ENCODE measurements at places on chromosomes 7 and 10. TPM values are rescaled to one million over a fixed set of nuclear protein-coding genes. Genes with fewer than 3 reads are reported as not detected.

NYAP1 gene
- total RNA-seq, result 1.5 TPM

CPED1 gene
- 13.8 TPM for total RNA-seq

FEZF1 gene
- total RNA-seq, result not detected

GRID2IP gene
- total RNA-seq, result 0.28 TPM

ZMIZ1 gene
- total RNA-seq, result 71.0 TPM

CYP2C18 gene
- total RNA-seq, result not detected

- no peak overlapping the region for H3K4me3 ChIP-seq
- no peaks in the 10 kb centered on the region for H3K36me3 ChIP-seq
- DNase-seq, result no peak
- H3K4me1 ChIP-seq, result no peaks in the 10 kb centered on the region
These were observed 131.0 kb upstream of the C1GALT1 start for GRCh38 chr7:7051206-7051877.

- peak; percentile 48 for DNase-seq
- no peak overlapping the region for H3K4me3 ChIP-seq
- H3K4me1 ChIP-seq, result peaks cover 21% of the 10 kb centered on the region
- no peaks in the 10 kb centered on the region for H3K36me3 ChIP-seq
- no peaks in the 10 kb centered on the region for H3K27me3 ChIP-seq
These were observed 4.3 kb downstream of the CDH23 start for GRCh38 chr10:71401056-71401455.

- no peak overlapping the region for H3K4me3 ChIP-seq
- H3K36me3 ChIP-seq, result no peaks in the 10 kb centered on the region
- H3K27ac ChIP-seq, result no peak overlapping the region
- no peak for DNase-seq
- no peaks in the 10 kb centered on the region for H3K27me3 ChIP-seq
- no peaks in the 10 kb centered on the region for H3K4me1 ChIP-seq
These were observed 114.1 kb upstream of the IGFBP3 start for GRCh38 chr7:46035166-46035565.

- no peak overlapping the region for H3K27ac ChIP-seq
- no peaks in the 10 kb centered on the region for H3K4me1 ChIP-seq
- no peak for DNase-seq
- H3K27me3 ChIP-seq, result no peaks in the 10 kb centered on the region
These were observed 17.6 kb upstream of the ORAI2 start for GRCh38 chr7:102415685-102416225.

DNA sequence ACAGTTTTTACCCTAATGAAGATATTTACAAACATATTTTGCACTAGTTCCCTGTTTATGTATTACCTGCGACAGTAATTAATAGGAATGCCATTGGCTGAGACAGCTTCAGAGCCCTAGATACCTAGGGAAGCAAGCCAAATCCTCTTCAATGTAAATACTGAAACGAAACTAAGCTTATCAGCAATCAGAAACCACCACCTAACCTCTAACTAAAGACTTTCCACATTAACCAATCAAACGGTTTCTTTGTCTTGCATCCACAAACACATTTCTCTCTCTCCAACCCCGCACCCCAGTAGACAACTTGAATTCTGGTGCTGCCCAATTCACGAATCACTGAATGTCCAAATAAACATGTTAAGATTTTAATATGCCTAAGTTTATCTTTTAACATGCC is 474.4 kb upstream of the C7orf33 start:
- H3K4me1 ChIP-seq, result no peaks in the 10 kb centered on the region
- H3K4me3 ChIP-seq, result no peak overlapping the region
- no peaks in the 10 kb centered on the region for H3K27me3 ChIP-seq
- DNase-seq, result no peak
- no peaks in the 10 kb centered on the region for H3K36me3 ChIP-seq

- H3K27me3 ChIP-seq, result no peaks in the 10 kb centered on the region
- no peak for DNase-seq
- H3K4me3 ChIP-seq, result no peak overlapping the region
- peaks cover 30% of the 10 kb centered on the region for H3K36me3 ChIP-seq
These were observed 19.3 kb downstream of the STK17A start for GRCh38 chr7:43602256-43602655.

- H3K27ac ChIP-seq, result no peak overlapping the region
- H3K4me1 ChIP-seq, result no peaks in the 10 kb centered on the region
- H3K36me3 ChIP-seq, result no peaks in the 10 kb centered on the region
- H3K4me3 ChIP-seq, result no peak overlapping the region
These were observed 20.9 kb downstream of the TEX36 start for GRCh38 chr10:125661941-125662515.

- no peaks in the 10 kb centered on the region for H3K4me1 ChIP-seq
- no peaks in the 10 kb centered on the region for H3K36me3 ChIP-seq
- no peak overlapping the region for H3K27ac ChIP-seq
- H3K27me3 ChIP-seq, result no peaks in the 10 kb centered on the region
- no peak overlapping the region for H3K4me3 ChIP-seq
- no peak for DNase-seq
These were observed 449.5 kb upstream of the MKI67 start for GRCh38 chr10:128575761-128576160.

- DNase-seq, result no peak
- peak overlapping the region; percentile 74 for H3K27ac ChIP-seq
- peaks cover 50% of the 10 kb centered on the region for H3K4me1 ChIP-seq
- H3K27me3 ChIP-seq, result no peaks in the 10 kb centered on the region
- no peaks in the 10 kb centered on the region for H3K36me3 ChIP-seq
These were observed 40.6 kb upstream of the NPFFR1 start for GRCh38 chr10:70324339-70324861.

- H3K27ac ChIP-seq, result no peak overlapping the region
- DNase-seq, result no peak
- no peaks in the 10 kb centered on the region for H3K36me3 ChIP-seq
- no peaks in the 10 kb centered on the region for H3K27me3 ChIP-seq
- no peak overlapping the region for H3K4me3 ChIP-seq
These were observed 44.1 kb upstream of the CDK6 start for GRCh38 chr7:92880212-92881090.

DNA sequence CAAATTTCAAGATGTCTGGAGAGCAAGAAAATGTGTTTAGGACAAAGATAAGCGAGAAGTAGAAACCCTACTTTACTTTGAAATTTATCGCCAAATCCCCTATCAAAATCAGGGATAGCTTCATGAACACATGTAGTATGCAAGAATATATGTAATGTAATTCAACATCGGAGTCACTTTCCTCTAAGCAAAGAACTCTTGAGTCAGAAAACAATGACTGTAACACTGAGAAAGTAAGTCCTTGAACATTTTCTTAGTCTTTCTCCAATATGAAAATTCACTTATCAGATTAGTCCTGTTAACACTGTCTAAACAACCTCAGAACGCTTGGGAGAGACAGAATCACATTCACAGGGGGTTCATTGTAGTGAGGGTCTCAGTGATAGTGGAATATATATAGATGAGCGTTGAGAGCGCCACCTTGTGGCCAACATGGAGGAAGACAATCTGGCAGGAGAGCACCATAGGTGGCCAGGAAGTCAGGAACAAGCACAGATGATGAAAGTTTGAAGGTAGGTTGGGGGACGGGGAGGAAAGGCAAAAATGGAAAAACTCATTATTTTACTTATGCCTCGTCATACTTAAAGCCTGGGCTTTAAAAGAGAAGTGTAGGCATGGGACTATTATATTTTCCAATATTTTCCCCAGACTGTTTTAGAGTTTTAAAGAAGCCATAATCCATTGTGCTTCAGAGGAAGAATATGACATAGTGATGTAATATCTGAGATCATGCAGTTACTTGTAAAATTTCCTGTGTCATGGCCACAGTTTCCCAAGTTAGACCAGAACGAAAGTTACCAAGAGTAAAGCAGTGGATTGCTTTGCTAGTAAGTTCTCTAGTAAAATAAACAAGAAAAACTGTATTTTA is 115.5 kb upstream of the GNAI1 start:
- no peak overlapping the region for H3K27ac ChIP-seq
- H3K27me3 ChIP-seq, result no peaks in the 10 kb centered on the region
- no peaks in the 10 kb centered on the region for H3K36me3 ChIP-seq
- H3K4me1 ChIP-seq, result no peaks in the 10 kb centered on the region
- DNase-seq, result no peak

DNA sequence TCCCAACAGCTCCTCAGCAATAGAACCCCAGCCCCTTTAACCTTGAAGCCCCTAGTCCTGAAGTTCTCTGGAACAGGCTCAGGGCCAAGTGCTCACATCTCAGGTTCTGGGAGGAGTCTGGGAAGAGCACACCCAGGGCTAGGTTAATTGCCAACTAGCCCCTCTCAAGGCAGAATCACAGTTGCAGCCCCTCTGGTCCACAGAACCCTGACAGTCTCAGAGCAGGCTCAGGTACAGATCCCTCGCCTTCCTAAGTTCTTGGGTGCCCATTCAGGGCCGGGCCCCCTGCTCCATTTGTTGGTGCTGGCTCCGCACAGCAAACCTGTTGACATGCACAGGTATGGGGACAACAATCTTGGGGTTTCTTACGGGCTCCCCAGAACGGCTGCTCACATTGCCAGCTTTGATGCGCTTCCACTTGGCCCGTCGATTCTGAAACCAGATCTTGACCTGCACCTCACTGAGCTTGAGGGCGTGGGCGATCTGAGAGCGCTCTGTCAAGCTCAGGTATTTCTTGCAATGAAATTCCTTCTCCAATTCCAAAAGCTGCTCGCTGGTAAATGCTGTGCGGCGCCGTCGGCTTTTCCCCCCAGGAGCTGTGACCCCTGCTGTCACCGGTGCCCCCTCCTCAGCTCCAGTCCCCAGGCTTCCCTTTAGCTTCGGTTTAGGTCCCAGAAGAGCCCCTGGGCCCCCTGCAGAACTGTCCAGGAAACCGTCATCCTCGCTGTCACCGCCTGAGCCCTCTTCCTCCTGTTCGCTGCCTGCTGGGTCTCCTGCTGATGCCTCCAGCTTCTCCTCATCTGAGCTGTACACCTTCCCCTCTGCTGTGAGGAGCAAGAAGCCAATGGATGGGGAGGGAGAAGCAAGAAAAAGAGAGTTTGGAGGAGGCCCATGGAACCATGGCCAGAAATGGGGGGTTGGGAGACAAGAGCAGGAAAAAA is 18.9 kb downstream of the GBX1 start:
- H3K27ac ChIP-seq, result no peak overlapping the region
- DNase-seq, result no peak
- H3K4me3 ChIP-seq, result no peak overlapping the region
- H3K4me1 ChIP-seq, result no peaks in the 10 kb centered on the region
- no peaks in the 10 kb centered on the region for H3K27me3 ChIP-seq
- peaks cover 4% of the 10 kb centered on the region for H3K36me3 ChIP-seq

- no peaks in the 10 kb centered on the region for H3K27me3 ChIP-seq
- no peak overlapping the region for H3K27ac ChIP-seq
- H3K36me3 ChIP-seq, result no peaks in the 10 kb centered on the region
- no peaks in the 10 kb centered on the region for H3K4me1 ChIP-seq
- H3K4me3 ChIP-seq, result no peak overlapping the region
- no peak for DNase-seq
These were observed 88.1 kb downstream of the PRKCQ start for GRCh38 chr10:6491841-6492609.

- no peaks in the 10 kb centered on the region for H3K36me3 ChIP-seq
- no peak overlapping the region for H3K27ac ChIP-seq
- H3K27me3 ChIP-seq, result no peaks in the 10 kb centered on the region
- DNase-seq, result no peak
- no peaks in the 10 kb centered on the region for H3K4me1 ChIP-seq
These were observed 254.6 kb downstream of the XPNPEP1 start for GRCh38 chr10:109668703-109669102.

DNA sequence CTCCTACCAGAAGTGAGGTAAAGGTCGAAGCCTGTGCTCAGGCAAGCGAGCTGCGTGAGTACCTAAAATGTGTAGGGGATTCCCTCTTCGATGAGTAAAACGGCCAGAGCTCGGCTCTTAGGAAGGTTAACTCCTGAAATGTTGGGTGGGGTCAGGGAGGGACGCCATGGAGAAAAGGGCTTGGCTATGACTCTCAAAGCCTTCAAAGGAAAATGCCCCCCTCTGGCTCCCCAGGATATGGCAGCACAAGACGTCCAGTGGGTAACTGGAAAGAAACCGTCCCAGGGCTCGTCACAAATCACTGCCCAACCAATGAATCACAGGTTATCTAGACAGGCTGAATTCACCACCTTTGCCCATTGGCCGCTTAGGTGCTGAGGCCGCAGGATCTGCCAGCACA is 58.0 kb downstream of the CALML3 start:
- H3K4me3 ChIP-seq, result no peak overlapping the region
- peaks cover 6% of the 10 kb centered on the region for H3K4me1 ChIP-seq
- H3K27ac ChIP-seq, result no peak overlapping the region
- H3K36me3 ChIP-seq, result no peaks in the 10 kb centered on the region

GRCh38 chr7:53993224-53993623 is 549.0 kb upstream of the VSTM2A start:
- no peak overlapping the region for H3K4me3 ChIP-seq
- DNase-seq, result no peak
- no peak overlapping the region for H3K27ac ChIP-seq
- H3K36me3 ChIP-seq, result no peaks in the 10 kb centered on the region
- H3K4me1 ChIP-seq, result no peaks in the 10 kb centered on the region

DNA sequence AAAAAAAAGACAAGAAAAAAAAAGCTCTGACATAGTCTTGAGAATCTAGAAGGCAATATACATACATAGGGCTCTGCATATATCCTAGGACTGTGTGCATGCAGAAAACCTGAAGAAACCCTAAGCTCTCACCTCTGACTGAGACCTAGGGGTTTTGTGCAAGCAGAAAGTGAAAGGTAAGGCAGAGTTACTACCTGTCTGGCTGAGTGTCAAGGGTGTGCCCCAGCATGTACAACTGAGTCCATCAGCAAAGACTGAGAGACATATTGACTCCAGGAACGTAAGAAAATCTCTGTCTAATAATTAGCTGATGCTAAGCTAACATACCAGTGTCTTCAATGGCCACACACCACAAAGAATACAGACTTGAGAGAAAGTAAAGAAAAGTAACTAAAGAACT is 16.3 kb upstream of the HNRNPH3 start:
- DNase-seq, result no peak
- no peaks in the 10 kb centered on the region for H3K4me1 ChIP-seq
- no peak overlapping the region for H3K4me3 ChIP-seq
- H3K27me3 ChIP-seq, result no peaks in the 10 kb centered on the region
- no peaks in the 10 kb centered on the region for H3K36me3 ChIP-seq
- H3K27ac ChIP-seq, result no peak overlapping the region

- no peak for DNase-seq
- no peaks in the 10 kb centered on the region for H3K36me3 ChIP-seq
- H3K27me3 ChIP-seq, result no peaks in the 10 kb centered on the region
- no peaks in the 10 kb centered on the region for H3K4me1 ChIP-seq
These were observed 86.7 kb downstream of the ZNF33B start for GRCh38 chr10:42551582-42552187.

GRCh38 chr10:6101181-6101580 is 12.3 kb downstream of the RBM17 start:
- H3K4me1 ChIP-seq, result peaks cover 2% of the 10 kb centered on the region
- no peak for DNase-seq
- peaks cover 45% of the 10 kb centered on the region for H3K36me3 ChIP-seq
- H3K27ac ChIP-seq, result no peak overlapping the region
- no peak overlapping the region for H3K4me3 ChIP-seq
